ENCODE measurements at places on chromosomes 4 and X.

DNA sequence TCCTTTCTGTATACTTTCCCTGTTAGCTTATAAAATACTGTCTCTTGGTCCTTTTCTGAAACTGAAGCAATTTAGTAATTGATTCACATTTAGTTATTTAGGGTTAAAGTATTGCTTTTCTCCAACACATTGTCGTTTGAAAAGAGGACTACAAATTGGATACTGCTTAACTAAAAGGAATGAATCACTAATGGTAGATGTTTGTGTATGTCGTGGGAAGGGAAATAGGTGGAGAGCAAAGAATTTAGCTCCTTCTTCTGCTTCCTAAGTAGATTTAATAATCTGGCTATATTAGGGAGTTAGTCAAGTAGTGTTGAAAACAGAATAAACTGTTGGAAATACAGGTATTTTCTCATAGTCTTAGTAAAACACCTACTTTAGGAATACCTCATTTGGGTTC is 27.9 kb downstream of the SLAIN2 start:
- no peak for DNase-seq

DNA sequence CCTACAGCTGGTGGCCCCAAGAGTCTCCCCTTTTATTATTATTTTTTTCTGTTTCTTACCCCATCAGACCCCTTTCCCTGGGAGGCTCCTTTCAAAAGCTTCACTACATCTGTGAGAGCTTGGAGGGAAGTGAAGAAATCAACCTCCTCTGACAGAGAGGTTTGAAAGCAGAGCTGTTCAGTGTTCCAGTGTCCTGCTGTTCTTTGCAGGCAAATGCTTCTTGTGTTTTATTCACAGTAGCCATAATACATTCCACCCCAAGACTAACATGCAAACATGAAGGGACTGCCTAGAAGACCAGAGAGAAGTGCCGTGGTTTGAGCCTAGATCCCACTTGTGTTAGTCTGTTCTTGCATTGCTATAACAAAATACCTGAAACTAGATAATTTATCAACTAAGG is 192.1 kb downstream of the PTTG2 start:
- DNase-seq: no peak

GRCh38 chrX:153455571-153455970 is 9.7 kb upstream of the TREX2 start:
- DNase-seq: no peak

DNA sequence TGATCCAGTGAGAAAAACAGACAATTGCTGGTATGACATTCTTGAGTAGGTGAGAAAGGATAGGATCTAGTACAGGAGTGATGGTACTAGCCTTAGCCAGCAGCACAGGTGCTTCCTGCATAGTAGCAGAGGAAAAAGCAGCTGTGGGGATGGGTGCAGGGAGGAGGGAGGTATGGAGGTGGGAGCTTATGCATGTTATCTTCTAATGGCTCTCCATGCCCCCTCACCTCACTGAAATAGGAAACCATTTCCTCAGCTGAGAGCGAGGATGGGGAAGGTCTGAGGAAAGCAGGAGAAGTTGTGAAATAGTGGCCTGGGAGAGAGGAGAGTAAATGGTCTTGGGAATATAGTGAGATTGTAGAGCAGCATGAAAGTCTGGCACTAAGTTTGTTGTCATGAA is 136.3 kb downstream of the TMEM164 start:
- no peak for DNase-seq

DNA sequence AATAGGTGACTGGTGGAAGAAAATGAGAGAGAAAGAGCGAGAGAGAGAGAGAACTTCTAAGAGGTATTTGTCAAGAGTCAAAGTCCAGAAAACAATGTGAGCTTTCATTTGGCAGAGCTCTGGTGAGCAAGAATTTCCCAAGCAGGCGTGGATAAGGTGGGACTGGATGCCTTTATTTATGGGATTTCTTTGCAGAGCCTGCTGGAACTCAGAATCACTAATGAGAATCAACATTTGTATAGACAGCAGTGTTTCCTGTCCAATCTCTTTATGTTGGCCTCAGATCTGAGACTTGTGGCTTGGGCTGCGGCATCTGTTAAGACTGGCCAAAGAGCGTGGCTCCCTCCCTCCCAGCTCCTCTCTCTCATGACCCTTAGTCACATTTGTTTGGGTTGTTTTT is 67.9 kb upstream of the TBL1X start:
- no peak for DNase-seq

- no peak for DNase-seq
Observed at GRCh38 chr4:6942238-6942800, 32.7 kb downstream of the TBC1D14 start.

DNA sequence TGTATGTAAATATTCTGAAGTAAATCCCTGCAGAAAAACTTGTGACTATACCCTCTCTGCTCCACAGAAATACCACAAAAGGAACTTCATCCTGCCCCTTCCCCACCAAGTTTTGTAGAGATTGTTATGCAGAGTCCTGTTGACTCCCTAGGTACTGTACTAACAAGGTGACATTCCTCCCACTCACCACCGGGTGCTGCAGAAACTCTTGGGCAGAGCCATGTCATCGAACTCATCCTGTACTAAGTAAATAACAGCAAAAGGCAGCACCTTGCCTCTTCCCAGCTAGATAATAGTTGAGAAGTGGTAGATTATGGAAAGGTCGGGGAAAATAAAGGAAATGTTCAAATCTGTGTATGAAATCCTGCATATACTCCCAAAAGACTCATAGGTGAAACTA is 233.3 kb downstream of the STPG2 start:
- DNase-seq: no peak

- no peak for DNase-seq
Observed at GRCh38 chrX:46693149-46693548, 65.8 kb downstream of the SLC9A7 start.

DNA sequence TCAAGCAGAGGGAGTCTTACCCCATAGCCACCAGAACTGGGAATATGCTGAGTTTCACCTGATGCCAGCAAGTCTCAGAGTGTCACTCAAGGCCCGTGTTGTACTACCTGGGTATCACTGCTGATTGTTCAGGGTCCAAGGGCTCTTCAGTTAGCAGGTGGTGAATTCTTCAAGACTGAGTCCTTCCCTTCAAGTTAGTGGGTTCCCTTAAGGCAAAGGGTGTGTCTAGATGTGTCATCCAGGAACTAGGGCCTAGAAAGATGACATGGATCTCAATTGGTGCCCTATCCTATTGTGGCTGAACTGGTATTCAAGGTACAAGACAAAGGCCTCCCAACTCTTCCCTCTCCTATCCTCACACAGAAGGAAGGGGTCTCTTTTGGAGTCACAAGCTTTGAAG is 159.9 kb upstream of the DIPK2B start:
- no peak for DNase-seq

GRCh38 chr4:141635736-141636081 is 674 bp upstream of the IL15 start:
- no peak for DNase-seq

Data from left colon (tissue), 2 donors.